ENCODE measurements at places on chromosomes 16 and 17.

GRCh38 chr17:29141514-29141876, 38.7 kb downstream of the MYO18A start:
- no peak for DNase-seq

DNA sequence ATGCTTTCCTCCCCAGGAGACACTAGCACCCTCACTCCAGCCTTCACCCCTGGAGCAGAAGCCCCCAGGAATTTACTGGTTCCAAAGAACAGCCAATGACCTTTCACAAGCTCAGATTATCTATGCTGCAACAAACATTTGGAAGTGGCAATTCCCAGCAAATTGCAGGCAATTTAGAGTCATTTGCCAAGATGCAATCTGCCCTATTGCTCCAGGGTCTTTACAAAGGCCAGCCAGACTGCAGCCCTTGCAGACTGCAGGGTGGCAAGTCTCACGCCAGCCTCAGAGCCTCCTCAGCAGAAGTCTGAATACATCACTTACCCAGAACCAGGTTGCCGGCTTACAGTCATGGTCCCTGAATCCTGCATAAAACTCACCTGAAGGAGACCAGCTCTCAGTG, 21.8 kb downstream of the AXIN1 start:
- no peak for DNase-seq

DNA sequence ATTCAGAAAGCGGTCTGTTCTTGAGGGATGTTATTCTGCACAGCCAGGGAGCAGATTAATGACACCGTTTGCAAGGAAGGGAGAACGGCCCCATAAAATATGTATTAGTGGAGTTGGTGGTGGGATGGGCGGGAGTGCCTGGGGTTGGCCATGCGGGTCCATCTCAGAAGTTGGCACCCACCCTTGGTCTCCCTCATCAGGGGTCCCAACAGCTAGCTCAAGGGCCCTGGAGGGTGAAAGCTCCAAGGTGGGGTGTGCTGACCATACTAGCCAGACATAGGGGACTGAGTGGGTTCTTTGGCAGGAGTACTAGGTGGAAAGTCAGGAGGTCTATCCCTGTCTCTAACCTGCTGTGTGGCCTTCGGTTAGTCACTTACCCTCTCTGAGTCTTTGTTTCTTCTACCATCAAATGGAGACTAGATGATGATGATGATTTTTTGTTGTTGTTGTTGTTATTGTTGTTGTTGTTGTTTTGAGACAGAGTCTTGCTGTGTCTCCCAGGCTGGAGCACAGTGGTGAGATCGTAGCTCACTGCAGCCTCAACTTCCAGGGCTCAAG, 83.2 kb upstream of the BRD7 start:
- no peak for DNase-seq

- peak; percentile 51 for DNase-seq
Measured at GRCh38 chr17:10737168-10737622, 7.4 kb upstream of the TMEM220 start.

Data from RPMI7951 (cell line).